ENCODE measurements at places on chromosomes 7 and 10.

- DNase-seq, result no peak
These were observed 608.8 kb downstream of the PARD3 start for GRCh38 chr10:34206078-34206934.

- DNase-seq, result no peak
These were observed 102.8 kb downstream of the ARHGAP22 start for GRCh38 chr10:48501787-48502771.

DNA sequence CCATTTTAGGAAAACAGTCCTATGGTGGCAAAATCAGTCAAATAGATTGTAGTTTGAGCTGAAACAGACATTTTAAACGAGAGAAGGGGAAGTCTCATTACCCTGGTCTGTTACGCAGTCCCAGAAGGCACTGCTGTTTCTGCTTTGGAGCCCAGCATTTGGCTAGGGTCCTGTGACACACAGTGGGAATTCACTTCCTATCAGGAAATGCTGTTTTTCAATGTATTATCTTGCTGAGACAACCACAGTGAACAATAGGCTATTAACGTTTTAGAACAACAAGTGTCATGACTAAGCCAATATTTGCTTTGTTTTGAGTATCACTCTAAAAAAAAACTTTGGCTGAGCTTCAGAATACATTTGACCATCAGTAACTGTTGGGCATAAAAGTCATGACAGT is 74.1 kb downstream of the ADD3 start:
- no peak for DNase-seq

DNA sequence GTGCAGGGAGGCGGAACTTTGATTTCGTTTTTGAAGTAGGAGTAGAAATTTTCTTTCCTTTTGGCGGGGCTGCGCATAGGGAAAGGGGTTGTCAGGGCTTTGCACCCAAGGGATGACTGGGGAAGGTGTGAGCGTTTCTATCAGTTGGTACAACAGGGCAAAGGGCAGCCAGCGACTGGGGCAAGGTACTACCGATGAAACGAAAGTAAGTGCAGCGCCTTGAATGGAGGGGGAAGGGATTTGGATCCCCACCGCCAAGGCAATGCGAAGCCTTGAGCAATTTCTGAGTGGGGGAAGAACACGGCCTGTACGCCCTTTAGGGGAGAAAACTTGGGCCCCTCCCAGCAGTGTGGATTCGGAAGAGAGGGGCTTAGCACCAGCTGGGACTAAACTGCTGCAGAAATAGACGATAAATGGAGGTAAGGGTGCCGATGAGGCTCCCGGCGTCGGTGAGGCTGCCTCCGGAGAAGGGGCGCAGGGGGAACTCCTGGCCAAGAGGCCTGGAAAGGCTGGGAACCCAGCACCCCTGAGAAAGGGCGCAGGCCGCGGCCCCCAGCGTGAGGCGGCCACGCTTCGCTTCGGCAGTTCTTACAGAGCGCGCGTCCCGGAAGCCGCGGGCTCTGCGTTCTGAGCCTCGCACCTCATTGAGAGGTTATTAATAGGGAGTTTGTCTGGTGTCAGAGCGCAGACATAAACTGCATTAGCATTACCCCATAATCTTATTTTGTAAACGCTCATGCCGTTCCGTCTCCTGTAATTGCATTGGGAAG is 10.0 kb upstream of the TLX1 start:
- no peak for DNase-seq
